ENCODE measurements at places on chromosomes 16 and 17.
A peak's percentile ranks its signal among the peaks of the same experiment; 100 is the strongest.

DNA sequence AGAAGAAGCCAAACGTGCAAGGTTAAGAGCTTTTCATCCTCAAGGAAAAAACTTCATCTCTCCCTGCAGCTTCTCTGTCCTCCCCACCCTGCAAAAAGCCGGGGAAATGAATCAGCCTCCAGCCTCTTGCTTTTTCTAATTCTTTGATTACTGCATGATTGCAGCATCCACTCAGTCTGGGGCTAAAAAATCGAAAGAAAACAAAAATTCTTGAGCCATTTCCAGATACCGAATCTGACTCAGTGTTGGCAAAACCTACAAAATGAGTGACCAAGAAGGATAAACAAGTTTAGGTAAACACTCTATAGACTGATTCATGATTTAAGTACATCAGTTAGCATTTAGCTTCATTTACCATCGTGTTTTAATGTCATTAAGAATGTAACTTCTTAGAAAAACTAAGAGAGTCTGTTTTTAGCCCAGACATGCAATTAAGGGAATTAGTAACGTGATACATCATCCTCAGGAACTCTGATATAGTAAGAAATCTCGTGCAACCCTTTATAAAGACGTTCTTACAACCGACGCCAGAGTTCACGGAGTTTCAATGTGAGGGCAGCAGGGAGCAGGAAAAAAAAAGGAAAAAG lies 287.3 kb upstream of the FOXF1 start:
- DNase-seq: no peak

DNA sequence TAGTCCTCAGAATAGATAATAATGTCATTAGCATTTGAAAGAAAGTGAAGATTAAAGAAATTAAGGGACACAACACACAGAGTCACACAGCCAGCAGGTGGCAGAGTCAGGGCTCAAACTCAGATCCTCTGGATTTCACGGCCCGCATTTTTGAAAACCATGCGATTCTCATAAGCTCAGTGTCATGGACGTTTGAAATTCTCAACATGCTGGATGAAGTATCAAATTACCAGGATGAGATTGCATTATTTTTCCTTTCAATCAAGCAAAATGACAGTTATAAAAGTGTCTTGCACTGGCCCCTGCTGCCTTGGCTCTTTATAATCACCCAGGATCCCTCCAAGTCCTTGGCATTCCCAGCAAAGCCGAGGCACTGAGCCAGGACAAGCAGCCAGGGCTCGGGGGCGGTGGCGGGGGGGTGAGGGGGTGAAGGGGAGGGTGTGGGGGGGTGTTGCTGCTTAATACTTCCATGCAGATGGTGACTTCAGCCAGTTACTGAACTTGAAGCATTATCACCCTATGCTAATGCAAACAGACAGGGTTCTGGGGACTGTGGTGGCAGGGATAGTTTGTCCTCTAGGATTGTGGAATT lies 6.6 kb upstream of the BMERB1 start:
- peak; percentile 67 for DNase-seq

DNA sequence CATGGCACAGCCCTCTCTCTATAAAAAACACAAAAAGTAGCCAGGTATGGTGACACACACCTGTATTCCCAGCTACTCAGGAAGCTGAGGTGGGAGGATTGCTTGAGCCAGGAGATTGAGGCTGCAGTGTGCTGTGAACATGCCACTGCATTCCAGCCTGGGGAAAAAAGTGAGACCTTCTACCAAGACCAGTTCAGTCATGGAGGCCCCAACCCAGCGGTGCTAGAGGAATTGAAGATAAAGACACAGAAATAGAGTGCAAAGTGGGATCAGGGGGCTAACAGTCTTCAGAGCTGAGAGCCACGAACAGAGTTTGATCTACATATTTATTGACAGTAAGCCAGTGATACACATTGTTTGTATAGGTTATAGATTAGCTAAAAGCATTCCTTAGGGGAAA lies 15.6 kb upstream of the CCL8 start:
- DNase-seq: no peak

DNA sequence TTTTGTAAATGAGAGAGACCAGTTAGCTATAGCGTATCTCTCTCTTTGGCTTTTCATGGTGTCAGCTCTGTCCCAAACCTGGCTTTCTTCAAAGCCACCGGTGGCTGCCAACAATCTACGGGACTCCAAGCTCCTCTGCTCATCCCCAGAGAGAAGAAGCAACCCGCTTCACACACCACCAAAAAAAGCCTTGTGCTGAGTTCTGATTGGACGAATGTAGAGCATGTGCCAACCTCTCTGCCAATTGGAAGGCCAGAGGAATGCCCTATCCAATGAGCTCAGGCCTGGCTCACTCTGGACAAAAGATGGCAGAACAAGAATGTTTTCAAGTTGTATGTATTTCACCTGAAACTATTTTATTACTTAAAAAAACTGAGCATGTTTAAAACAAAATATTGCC lies 202.4 kb downstream of the C16orf95 start:
- DNase-seq: no peak

- no peak for DNase-seq
These were observed 1.4 kb upstream of the CPPED1 start for GRCh38 chr16:12805066-12805465.

DNA sequence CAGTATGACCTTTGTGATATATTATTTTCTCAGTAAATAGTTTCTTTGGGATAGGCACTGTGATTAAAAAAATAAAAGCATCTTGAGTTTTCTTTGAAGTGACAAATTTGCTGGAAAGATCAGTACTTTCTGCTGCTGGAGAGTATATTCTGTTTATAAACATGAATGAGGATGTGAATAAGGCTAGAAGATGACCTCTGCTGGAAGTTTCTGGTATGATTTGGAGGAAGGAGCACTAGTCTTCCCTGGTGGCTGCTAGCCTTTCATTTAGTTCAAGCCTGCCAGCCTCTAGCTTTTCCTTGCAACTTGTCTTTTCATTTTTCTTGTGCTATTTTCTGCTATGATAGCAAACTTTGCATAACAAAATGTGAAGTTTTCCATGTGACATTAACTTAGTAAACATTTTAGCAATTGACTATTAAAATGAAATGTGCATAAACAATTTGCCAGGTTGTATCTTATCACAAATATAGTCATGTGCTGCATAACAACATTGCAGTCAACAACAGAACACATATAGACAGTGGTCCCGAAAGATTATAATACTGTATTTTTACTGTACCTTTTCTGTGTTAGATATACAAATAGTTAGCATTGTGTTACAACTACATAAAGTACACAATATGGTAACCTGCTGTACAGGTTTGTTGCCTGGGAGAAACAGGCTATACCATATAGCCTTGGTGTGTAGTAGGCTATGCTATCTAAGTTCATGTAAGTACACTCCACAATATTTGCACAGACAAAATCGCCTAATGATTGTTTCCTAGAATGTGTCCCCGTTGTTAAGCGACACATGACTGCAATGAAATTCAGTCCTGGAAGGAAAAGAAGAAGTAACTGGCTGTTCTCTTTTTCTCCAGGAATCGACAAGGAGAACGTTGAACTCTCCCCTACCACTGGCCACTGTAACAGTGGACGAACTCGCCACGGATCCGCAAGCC lies 18.1 kb upstream of the RAB11FIP4 start:
- DNase-seq: peak; percentile 20

DNA sequence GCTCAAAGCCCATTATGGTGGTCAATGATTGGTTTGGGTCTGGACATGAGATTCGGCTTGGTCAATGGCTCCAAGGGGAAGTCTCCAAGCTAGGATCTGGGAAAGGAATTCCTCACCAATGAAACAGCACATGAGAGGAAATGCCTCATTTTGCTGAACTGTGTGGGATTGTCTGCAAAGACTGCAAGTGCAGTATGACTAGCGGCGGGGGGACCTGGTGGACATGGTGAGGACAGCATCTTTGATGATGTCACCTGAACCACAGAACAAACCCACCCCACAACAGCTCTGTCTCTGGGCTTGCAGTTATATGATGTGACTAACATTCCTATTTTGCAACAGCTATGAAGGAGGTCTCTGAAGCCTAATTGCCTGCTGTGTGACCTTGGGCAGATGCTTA lies 50.6 kb upstream of the NKD1 start:
- no peak for DNase-seq

GRCh38 chr16:68676113-68676860 lies 31.2 kb downstream of the CDH3 start:
- no peak for DNase-seq

DNA sequence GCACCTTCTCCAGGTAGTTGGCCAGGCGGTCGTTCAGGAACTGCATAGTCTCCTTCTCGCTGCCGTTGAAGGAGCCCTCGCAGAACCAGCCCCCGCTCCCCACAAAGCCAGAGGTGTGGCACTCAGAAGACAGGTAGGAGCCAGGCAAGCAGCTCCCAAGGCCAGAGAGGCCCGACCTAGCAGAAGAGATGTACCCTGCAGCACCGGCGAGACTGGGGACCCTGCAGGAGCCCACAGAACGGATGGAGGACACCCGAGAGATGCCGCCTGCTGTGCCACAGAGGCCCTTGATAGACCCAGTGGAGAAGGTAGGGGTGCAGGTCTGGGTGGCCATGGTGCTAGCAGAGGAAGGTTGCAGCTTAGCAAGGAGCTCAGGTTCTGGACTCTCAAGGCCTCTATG lies at the start of gene KRT36:
TSS of gene KRT36 (minus strand) at position 380 of the 400 bp plus-strand sequence. CDS start at position 334, 46 bp downstream.
- no peak for DNase-seq

DNA sequence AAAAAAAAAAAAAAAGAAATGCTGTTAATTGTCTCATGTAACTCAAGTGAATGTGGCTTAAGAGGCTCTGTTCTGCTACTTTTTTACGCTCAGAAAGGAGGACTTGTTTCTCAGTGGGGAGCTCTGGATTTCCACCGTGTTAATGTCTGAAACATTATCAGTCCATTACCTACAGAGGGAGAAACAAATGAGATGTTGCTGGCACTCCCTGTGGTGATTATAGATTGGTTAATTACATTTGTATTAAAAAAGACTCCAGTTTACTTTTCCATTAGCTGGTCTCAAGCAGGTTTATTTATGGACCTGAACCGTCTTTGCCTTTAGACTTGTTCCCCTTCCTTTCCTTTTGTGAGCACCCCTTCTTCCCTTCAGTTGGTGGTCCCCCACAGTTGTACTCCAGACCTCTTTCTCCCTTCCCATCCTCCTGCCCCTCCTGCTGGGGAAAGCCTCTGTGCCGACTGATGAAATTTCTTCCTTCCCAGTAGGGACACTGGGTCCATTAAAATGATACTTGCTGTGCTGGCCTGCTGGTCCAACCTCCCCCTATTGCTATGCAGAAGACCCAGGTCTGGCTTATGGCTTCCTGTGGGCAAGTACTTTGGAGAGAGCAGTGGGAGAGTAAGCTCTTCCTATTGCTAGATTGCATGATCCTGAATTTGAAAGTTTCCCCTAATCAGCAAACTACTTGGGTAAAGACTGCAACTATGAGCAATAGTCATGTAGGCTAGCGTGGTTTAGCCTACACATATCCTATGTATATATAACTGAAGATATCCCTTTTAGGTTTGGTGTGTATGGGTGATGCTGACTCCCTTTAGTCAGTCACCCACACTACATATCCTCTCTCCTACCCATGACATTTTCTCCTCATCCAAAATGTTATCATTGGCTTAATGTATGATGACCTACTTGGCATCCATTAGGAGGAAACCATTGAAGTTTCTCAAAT lies 8.1 kb downstream of the CDC6 start:
- DNase-seq: no peak
